ENCODE measurements at places on chromosomes 2 and 18.

GRCh38 chr2:109439390-109439786 is 174.4 kb downstream of the SEPTIN10 start:
- peaks cover 31% of the 10 kb centered on the region for H3K27me3 ChIP-seq
- H3K36me3 ChIP-seq, result peaks cover 2% of the 10 kb centered on the region
- H3K4me1 ChIP-seq, result no peaks in the 10 kb centered on the region
- no peak for DNase-seq

- peaks cover 8% of the 10 kb centered on the region for H3K4me1 ChIP-seq
- no peak for DNase-seq
- H3K27ac ChIP-seq, result peak overlapping the region; percentile 53
- H3K27me3 ChIP-seq, result no peaks in the 10 kb centered on the region
Observed at GRCh38 chr18:13051950-13052349, 60.8 kb downstream of the CEP192 start.

GRCh38 chr2:234631646-234632514 is 135.0 kb upstream of the ARL4C start:
- H3K27me3 ChIP-seq, result peaks cover 61% of the 10 kb centered on the region
- H3K4me3 ChIP-seq, result no peak overlapping the region
- no peaks in the 10 kb centered on the region for H3K4me1 ChIP-seq
- no peak overlapping the region for H3K27ac ChIP-seq

GRCh38 chr2:203383038-203383437 is 54.8 kb downstream of the ABI2 start:
- no peak overlapping the region for H3K4me3 ChIP-seq
- H3K27me3 ChIP-seq, result no peaks in the 10 kb centered on the region
- DNase-seq, result no peak

DNA sequence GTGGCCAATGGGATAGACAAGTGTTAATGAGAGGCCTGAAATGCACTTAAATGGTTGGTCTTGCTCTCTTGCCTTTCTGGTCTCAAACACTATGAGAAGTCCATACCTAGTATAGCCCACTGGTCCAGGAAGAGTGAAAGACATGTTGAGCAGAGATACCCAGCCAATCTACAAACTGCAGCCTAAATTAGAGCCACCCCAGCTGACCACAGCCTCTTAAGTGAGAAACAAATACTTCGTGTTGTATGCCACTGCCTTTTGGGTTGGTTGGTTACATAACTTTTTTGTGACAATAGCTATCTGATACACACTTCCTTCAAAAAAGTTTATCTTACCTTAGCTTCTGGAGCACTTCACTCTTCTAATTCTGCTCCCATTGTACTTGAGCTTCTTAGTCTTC is 8.8 kb upstream of the EXOC6B start:
- DNase-seq, result no peak
- H3K36me3 ChIP-seq, result no peaks in the 10 kb centered on the region
- H3K4me3 ChIP-seq, result no peak overlapping the region
- H3K4me1 ChIP-seq, result peaks cover 5% of the 10 kb centered on the region
- H3K27me3 ChIP-seq, result peaks cover 18% of the 10 kb centered on the region

DNA sequence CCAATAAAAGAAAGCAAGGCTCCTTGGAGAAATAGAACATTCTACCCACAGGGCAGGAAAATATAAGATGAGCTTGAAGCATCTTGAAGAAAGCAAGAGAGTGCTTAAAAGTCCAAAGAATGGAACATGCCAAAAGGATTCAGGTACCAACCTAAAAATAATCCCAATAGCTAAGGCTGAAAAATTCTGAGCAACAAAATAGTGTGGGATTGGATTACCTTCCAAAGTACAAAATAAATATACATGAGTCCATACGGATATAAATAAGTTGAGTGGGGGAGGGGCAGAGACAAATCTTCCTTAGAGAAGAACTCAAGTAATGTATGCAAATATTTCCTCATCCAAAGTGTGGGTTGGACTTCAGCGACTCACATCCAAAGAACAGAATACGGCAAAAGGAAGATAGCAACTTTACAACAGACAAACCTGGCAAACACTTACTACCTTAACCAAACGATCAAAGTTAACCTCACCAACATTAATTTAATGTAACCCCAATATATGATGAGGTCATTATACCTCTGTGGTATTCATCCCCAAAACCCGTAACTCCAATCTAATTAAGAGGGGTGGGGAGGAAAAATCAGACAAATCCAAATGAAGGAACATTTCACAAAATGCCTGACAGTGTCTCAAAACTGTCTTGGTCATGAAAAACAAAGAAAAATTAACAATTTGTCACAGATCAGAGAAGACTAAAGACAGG is 26.9 kb downstream of the MEMO1 start:
- peaks cover 6% of the 10 kb centered on the region for H3K36me3 ChIP-seq
- H3K4me3 ChIP-seq, result no peak overlapping the region
- H3K27me3 ChIP-seq, result no peaks in the 10 kb centered on the region
- peak overlapping the region; percentile 69 for H3K27ac ChIP-seq
- peaks cover 31% of the 10 kb centered on the region for H3K4me1 ChIP-seq
- DNase-seq, result no peak

GRCh38 chr2:136137982-136138381 is 20.0 kb upstream of the CXCR4 start:
- H3K27ac ChIP-seq, result peak overlapping the region; percentile 99
- peaks cover 45% of the 10 kb centered on the region for H3K36me3 ChIP-seq
- H3K4me1 ChIP-seq, result peaks cover 60% of the 10 kb centered on the region
- H3K4me3 ChIP-seq, result peak overlapping the region; percentile 61
- no peaks in the 10 kb centered on the region for H3K27me3 ChIP-seq

GRCh38 chr18:32530947-32531651 is 60.4 kb upstream of the GAREM1 start:
- H3K4me3 ChIP-seq, result no peak overlapping the region
- H3K36me3 ChIP-seq, result no peaks in the 10 kb centered on the region
- H3K27me3 ChIP-seq, result peaks cover 4% of the 10 kb centered on the region
- H3K4me1 ChIP-seq, result no peaks in the 10 kb centered on the region
- no peak for DNase-seq
- no peak overlapping the region for H3K27ac ChIP-seq

DNA sequence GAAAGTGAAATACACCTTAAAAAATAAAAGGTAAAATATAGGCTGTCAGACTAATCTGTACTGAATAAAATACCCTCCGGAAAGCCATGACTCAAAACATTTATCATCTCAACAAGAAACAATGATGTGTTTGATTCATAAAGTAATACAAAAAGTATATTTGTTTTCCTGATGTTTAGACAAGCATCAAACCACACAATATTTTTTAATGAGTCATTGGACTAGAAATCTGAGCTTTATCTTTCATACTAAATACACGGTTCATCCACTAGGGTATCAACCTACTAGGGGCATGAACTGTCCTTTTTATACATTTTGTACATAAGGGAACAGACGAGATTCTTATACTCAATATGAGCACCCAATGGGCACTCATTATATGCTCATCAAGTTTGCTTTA is 31.3 kb downstream of the CD226 start:
- H3K4me1 ChIP-seq, result peaks cover 25% of the 10 kb centered on the region
- no peak for DNase-seq

DNA sequence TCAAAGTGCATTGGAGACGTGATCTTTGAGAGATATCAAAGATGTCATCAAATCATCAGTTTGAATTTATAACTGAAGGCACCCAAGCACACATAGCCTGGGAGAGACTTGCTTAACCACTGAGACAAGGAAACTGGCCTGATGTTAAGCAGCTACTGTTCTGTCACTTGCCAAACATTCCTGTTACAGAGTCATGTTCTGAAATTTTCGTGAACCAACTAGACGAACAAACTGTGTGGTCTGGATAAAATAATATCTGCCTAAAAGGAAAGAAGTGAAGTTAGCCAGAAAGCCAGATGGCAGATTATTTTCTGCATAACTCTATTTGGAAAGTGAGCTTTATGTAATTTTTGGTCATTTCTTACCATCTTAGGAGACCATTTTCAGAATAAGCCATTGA is 51.4 kb downstream of the SPATS2L start:
- H3K27ac ChIP-seq, result no peak overlapping the region
- no peak for DNase-seq
- no peak overlapping the region for H3K4me3 ChIP-seq
- H3K4me1 ChIP-seq, result no peaks in the 10 kb centered on the region
- H3K36me3 ChIP-seq, result no peaks in the 10 kb centered on the region

DNA sequence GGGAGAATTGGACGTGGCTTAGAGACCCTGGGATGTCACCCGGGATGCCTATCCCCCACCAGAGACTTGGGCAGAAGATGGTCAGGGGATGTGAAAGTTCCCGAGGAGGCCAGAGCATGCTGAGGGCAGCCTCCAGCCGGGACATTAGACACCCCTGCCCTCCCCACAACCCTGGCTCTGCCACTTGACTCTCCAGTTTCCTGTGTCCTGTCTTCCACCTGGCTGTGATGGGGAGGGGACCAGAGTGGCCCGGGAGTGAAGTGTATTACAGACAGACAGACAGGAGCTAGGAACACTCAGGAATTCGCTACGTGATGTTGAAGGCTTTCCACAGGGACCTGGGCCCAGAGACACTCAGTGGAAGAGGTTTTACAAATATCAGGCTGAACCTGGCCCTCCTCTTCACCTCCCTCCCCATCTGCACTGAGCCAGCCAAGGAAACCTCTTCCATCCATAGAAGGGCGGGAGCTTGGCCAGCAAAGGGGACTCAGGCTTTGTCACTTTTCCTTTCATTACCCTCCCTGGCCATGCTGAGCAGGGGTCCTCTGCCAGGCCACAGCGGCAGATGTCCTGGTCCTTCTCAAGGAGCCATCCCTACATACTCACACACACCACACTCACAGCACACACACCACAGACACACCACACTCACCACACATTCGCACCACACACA is 60.7 kb downstream of the SDC1 start:
- H3K27me3 ChIP-seq, result peaks cover 18% of the 10 kb centered on the region
- no peak for DNase-seq
- H3K4me1 ChIP-seq, result no peaks in the 10 kb centered on the region
- H3K27ac ChIP-seq, result no peak overlapping the region
- no peaks in the 10 kb centered on the region for H3K36me3 ChIP-seq

DNA sequence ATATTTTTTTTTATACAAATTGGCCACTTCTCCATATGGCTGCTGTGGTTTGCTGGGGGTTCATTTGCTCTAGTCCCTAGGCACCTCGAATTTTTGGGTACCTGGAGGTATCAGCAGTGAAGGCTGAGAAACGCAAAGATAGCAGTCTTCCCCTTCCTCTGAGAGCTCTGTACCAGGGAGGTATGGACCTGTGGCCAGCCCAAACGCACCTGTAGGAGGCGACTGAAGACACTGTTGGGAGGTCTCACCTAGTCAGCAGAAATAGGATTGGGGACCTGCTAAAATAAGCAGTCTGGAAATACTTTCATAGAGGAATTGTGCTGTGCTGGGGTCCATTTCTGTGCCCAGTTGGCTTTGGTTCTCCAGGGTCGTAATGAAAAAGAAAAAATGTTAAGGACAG is 292.2 kb upstream of the CYP26B1 start:
- H3K36me3 ChIP-seq, result no peaks in the 10 kb centered on the region
- no peak overlapping the region for H3K27ac ChIP-seq
- no peaks in the 10 kb centered on the region for H3K27me3 ChIP-seq
- H3K4me1 ChIP-seq, result peaks cover 8% of the 10 kb centered on the region
- DNase-seq, result no peak

- no peak overlapping the region for H3K27ac ChIP-seq
- DNase-seq, result no peak
- H3K27me3 ChIP-seq, result peaks cover 26% of the 10 kb centered on the region
- no peaks in the 10 kb centered on the region for H3K36me3 ChIP-seq
- no peak overlapping the region for H3K4me3 ChIP-seq
- no peaks in the 10 kb centered on the region for H3K4me1 ChIP-seq
Observed at GRCh38 chr2:71852141-71852711, 295.4 kb downstream of the CYP26B1 start.

GRCh38 chr2:207164006-207164831 is 1.5 kb downstream of the KLF7 start:
- H3K4me3 ChIP-seq, result peak overlapping the region; percentile 81
- peaks cover 10% of the 10 kb centered on the region for H3K36me3 ChIP-seq
- H3K27me3 ChIP-seq, result peaks cover 67% of the 10 kb centered on the region
- H3K4me1 ChIP-seq, result peaks cover 10% of the 10 kb centered on the region
- no peak for DNase-seq
- H3K27ac ChIP-seq, result peak overlapping the region; percentile 94

- DNase-seq, result no peak
- no peaks in the 10 kb centered on the region for H3K27me3 ChIP-seq
- peaks cover 3% of the 10 kb centered on the region for H3K36me3 ChIP-seq
- H3K27ac ChIP-seq, result peak overlapping the region; percentile 25
- no peak overlapping the region for H3K4me3 ChIP-seq
Observed at GRCh38 chr2:10210336-10210735, 87.8 kb downstream of the RRM2 start.

DNA sequence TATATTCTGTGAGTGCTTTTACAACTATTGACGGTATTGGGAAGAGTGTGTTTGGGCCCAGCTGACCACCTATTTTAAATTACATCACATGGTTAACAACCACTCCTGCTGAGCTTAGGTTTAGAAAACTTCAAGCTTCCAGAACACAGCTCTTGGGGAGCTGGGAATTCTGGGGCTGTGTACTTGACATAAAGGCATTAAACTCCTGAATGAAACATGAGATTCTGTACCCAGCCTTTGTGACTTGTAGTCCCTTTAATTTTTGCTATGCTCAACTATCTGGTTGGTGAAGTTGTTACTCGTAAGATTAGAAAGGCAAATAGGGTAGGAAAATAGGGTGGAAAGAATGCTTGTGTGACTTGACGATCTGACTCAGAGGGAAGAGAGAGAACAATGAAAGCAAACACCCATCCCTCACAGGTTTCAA is 66.9 kb downstream of the LTBP1 start:
- DNase-seq, result no peak
- H3K27me3 ChIP-seq, result peaks cover 21% of the 10 kb centered on the region
- no peaks in the 10 kb centered on the region for H3K4me1 ChIP-seq
